RWPE2 (cell line): ENCODE measurements at places on chromosomes 3 and 15.

DNA sequence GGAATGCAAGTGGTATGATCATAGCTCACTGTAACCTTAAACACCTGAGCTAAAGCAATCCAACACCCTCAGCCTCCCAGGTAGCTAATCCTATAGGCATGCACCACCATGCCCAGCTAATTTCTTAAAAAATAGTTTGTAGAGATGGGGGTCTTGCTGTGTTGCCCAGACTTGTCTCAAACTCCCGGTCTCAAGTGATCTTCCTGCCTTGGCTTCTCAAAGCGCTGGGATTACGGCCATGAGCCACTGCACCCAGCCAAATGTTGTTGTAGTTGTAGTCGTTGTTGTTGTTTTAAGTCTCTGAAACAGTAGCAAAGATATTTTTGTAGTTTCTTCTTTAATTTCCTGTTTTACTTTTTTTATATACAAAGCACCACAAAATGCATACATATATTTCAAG, 616.6 kb downstream of the NAALADL2 start:
- H3K27ac ChIP-seq = no peak overlapping the region
- H3K36me3 ChIP-seq = no peaks in the 10 kb centered on the region
- H3K4me3 ChIP-seq = no peak overlapping the region
- H3K4me1 ChIP-seq = no peaks in the 10 kb centered on the region
- no peak for DNase-seq

DNA sequence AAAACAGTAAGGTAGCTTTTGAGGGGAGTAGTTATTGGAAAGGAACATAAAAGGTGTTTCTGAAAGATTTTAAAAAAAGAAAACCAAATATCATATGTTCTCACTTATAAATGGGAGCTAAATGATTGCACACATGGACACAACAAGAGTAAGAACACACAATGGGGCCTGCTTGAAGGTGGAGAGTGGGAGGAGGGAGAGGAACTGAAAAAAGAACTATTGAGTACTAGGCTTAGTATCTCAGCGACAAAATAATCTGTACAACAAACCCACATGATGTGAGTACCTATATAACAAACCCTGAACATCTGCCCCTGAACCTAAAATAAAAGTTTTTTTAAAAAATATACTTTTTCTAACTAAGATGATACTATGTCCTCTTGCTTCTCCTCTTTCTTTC, 138.3 kb downstream of the CGGBP1 start:
- no peaks in the 10 kb centered on the region for H3K4me1 ChIP-seq
- no peak for DNase-seq
- H3K36me3 ChIP-seq = no peaks in the 10 kb centered on the region
- H3K27ac ChIP-seq = no peak overlapping the region

DNA sequence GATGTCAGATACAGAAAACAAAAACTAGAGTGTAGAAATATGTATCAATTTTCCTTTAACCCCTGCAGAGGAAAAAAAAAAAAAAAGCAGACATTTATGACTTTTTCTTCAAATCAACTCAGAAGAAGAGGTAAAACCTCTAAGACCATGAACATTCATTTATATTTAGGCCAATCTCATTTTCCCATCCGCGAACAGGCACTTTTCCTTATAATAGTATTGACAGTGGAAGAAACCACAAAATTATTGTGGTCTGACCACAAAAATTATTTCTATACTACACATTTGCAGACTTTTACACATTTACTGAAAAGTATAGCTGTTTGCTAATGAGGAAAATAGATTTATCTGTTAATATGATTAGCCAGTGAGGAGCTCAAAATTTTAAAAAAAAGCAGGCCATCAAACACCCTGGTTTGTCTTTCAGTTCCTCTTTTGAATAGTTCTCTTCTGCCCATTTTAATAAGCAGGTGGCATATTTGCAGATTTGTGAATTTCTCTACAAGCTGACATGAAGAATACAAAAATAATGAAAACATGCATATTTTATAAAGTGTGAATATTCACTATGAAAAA, 5.7 kb downstream of the OSBPL11 start:
- H3K36me3 ChIP-seq = peaks cover 4% of the 10 kb centered on the region; the same call in 1 of the 2 replicates
- H3K27ac ChIP-seq = no peak overlapping the region
- no peak for DNase-seq
- peaks cover 13% of the 10 kb centered on the region for H3K4me1 ChIP-seq
- no peak overlapping the region for H3K4me3 ChIP-seq
- H3K27me3 ChIP-seq = no peaks in the 10 kb centered on the region

DNA sequence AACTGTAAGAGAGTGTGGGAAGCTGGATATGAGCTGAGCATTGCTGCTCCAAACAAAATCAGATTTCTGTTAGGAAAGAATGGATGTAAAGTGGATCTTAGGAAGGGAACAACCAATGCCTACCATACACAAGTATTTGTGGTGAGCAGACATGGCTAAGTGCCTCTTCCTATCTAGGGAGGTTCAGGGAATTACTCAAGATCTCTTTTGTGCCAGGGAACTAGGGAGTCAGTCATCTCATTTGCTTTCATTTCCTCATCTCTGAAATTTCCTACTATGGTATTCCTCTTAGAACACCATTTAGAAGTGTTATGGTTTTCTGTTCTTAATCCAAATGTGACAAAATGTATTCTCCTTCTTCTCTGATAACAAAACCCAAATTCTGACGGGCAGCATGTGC, 396.5 kb downstream of the FHIT start:
- H3K27ac ChIP-seq = no peak overlapping the region
- H3K36me3 ChIP-seq = no peaks in the 10 kb centered on the region
- no peaks in the 10 kb centered on the region for H3K27me3 ChIP-seq
- no peak overlapping the region for H3K4me3 ChIP-seq
- no peak for DNase-seq

DNA sequence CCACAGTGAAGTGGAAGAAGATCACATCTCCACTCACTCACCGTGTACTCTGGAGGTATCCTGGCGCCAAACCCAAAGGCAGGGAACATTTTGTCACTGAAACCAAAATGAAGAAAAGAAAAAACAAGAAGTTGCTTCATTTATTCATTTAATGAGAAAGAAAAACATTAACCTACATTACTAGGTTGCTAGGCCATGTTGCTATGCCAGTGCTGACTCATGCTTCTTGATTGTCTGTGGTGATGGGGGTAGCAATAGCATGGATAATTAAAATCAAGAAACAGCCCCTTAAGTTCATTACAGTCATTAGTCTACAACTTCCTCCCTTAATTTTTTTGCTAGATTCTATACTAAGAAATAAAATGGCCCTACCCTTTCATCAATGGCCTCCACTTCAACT, 52.7 kb upstream of the MRPL3 start:
- no peak overlapping the region for H3K27ac ChIP-seq
- no peaks in the 10 kb centered on the region for H3K4me1 ChIP-seq
- H3K4me3 ChIP-seq = no peak overlapping the region
- no peaks in the 10 kb centered on the region for H3K36me3 ChIP-seq

GRCh38 chr3:2206536-2206935, 107.9 kb downstream of the CNTN4 start:
- no peak overlapping the region for H3K27ac ChIP-seq
- DNase-seq = no peak
- H3K4me1 ChIP-seq = no peaks in the 10 kb centered on the region
- no peaks in the 10 kb centered on the region for H3K36me3 ChIP-seq

GRCh38 chr15:80558631-80559319, 136.3 kb upstream of the ABHD17C start:
- no peaks in the 10 kb centered on the region for H3K36me3 ChIP-seq
- H3K4me3 ChIP-seq = no peak overlapping the region
- H3K27ac ChIP-seq = no peak overlapping the region
- H3K27me3 ChIP-seq = no peaks in the 10 kb centered on the region
- H3K4me1 ChIP-seq = no peaks in the 10 kb centered on the region

DNA sequence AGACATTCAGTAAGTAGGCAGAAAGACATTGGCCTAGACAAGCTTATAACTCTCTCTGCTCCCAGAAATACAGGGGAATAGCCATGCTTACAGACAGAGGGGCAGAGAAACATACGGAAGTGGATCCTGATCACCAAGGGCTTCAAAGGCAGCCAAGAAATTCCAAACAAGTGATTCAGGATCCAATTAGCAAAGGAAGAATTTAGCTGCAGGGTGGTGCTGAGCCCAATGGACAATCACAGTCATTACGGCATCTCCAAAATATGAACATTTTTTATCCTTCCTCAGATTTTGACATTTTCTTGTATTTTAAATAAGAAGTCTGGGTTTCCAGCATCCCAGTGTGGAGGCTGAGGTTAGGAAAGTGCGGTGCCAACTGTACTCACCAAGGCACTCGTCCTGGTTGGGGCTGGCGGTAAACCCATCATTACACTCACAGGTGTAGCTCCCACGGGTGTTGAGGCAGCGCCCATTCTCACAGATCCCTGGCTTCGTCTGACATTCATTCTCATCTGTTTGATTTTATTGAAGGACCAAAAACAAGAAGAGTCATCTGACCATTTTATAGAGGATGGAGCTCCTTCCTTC, 96.8 kb downstream of the DUT start:
- H3K27me3 ChIP-seq = no peaks in the 10 kb centered on the region
- no peak overlapping the region for H3K27ac ChIP-seq
- no peak for DNase-seq
- H3K4me1 ChIP-seq = peaks cover 13% of the 10 kb centered on the region

DNA sequence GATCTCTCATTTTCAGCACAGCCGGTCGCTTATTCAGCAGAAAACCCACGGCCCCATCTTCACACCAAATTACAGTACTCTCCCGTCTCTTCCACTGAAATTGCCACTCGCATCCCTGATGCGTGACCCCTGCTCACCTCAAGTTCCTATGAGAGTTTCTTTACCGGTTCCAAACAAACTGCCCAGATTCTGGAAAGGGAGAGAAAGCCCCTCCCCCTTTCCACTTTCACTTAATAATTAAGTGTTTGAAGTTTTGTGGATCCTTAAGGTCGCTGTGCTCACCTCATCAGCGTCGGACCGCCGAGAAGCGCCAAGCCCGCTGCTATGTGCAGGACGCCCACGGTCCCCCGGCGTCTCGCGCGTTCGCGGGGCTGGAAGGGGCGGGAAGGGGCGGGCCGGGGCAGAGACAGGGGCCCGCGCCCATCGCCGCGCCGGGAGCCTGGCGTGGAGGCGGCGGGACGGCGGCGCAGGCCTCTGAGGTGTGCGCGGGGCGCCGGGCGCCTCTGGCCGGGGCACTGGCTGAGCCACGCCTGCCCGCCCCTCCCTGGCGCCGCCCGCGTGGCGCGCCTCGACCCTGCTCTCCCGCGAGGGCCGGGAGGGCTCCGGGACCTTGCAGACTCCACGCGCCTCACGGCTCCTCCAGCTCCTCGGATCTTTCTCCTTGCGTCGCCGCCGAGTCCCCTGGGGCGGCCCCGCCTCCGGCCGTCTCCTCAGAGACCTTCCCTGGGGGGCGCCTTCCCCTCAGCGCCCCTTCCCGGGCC, at the start of gene GPR156:
Gene GPR156 (minus strand): TSS at position 476 of the 761 bp plus-strand sequence. CDS start 41,124 bp downstream, outside the sequence.
- peak within 1 kb of the TSS; percentile 39 for H3K4me3 ChIP-seq
- no peaks in the 10 kb centered on the region for H3K4me1 ChIP-seq
- no peaks in the 10 kb centered on the region for H3K36me3 ChIP-seq
- H3K27ac ChIP-seq = no peak within 1 kb of the TSS

- H3K4me1 ChIP-seq = peaks cover 2% of the 10 kb centered on the region
- DNase-seq = no peak
- no peaks in the 10 kb centered on the region for H3K36me3 ChIP-seq
- H3K27ac ChIP-seq = no peak overlapping the region
Measured at GRCh38 chr3:195113048-195113447, 157.9 kb downstream of the XXYLT1 start.

GRCh38 chr3:154540950-154541604, 111.1 kb upstream of the GPR149 start:
- H3K36me3 ChIP-seq = no peaks in the 10 kb centered on the region
- no peak for DNase-seq
- H3K4me3 ChIP-seq = no peak overlapping the region

DNA sequence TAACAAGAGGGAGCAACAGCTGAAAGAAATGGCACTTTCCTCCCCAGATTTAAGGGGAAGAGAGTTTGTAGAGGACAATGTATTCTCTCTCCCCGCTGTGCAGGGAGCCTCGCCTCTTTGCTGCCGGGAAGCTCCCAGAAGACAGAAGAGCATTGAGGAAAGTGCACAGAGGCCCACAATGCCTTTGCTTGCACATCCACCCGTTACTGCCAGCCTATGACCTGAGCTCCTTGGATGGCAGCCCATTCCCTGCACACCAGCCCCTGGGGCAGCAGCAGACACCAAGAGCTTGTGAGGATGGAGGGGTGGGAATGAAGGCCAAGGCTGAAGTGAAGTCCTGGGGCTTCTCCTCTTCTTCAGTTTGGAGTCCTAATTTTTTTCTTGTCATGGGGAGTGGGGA, 67.0 kb downstream of the CLDN11 start:
- H3K4me3 ChIP-seq = no peak overlapping the region
- no peaks in the 10 kb centered on the region for H3K36me3 ChIP-seq
- DNase-seq = no peak
- no peaks in the 10 kb centered on the region for H3K27me3 ChIP-seq

DNA sequence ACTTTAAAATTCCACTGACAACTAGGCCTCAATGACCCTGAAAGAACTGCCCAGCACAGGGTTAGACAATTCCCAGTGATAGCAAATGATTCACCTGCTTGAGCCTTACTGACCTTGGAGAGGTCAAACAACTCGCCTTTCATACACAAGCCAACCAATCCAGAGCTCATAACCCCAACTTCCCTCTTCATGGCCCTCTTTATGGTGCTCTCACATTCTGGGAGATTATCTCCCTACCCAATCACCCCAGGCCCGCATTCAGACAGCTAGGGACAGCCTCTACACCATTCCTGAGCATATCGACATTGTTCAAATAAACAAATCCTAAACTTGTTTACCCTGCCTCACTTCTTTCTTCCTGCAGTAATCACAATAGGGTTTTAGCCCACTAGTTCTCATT, 32.2 kb upstream of the COLQ start:
- DNase-seq = no peak
- H3K4me1 ChIP-seq = peaks cover 3% of the 10 kb centered on the region
- H3K27me3 ChIP-seq = no peaks in the 10 kb centered on the region
- H3K27ac ChIP-seq = no peak overlapping the region
- H3K36me3 ChIP-seq = no peaks in the 10 kb centered on the region

GRCh38 chr15:31207246-31207645, 105.7 kb upstream of the TRPM1 start:
- H3K27me3 ChIP-seq = no peaks in the 10 kb centered on the region
- H3K4me1 ChIP-seq = no peaks in the 10 kb centered on the region
- no peak for DNase-seq
- H3K4me3 ChIP-seq = no peak overlapping the region
- H3K36me3 ChIP-seq = no peaks in the 10 kb centered on the region

DNA sequence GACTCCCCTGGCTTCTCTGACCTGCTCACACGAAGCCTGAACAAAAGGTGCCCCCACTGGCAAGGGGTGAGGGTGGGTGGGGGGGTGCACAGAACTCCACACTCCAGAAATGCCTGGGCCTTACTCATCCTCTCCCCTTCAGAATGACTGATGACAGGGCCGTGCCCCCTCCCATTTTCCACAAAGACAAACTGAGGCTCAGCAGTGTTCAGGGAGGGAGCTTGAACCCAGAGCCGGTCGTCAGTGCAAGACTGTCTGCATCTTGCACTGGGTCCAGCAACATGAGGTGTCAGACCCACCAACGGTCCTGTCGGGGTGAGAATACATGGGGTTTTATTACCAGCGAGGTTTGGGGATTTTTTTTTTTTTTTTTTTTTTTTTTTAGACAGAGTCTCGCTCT, 15.3 kb downstream of the IGDCC3 start:
- H3K27ac ChIP-seq = no peak overlapping the region
- peaks cover 4% of the 10 kb centered on the region for H3K27me3 ChIP-seq
- H3K4me3 ChIP-seq = no peak overlapping the region
- peak; percentile 59 for DNase-seq

GRCh38 chr3:158404131-158404718, 166.8 kb upstream of the MLF1 start:
- no peaks in the 10 kb centered on the region for H3K36me3 ChIP-seq
- H3K4me1 ChIP-seq = no peaks in the 10 kb centered on the region
- no peaks in the 10 kb centered on the region for H3K27me3 ChIP-seq
- no peak overlapping the region for H3K27ac ChIP-seq

GRCh38 chr15:70493376-70493775, 270.0 kb downstream of the UACA start:
- H3K36me3 ChIP-seq = no peaks in the 10 kb centered on the region
- peaks cover 40% of the 10 kb centered on the region for H3K4me1 ChIP-seq
- DNase-seq = no peak
- no peak overlapping the region for H3K4me3 ChIP-seq
- peak overlapping the region; percentile 79 for H3K27ac ChIP-seq
